ENCODE measurements at places on chromosomes 11 and 22.

DNA sequence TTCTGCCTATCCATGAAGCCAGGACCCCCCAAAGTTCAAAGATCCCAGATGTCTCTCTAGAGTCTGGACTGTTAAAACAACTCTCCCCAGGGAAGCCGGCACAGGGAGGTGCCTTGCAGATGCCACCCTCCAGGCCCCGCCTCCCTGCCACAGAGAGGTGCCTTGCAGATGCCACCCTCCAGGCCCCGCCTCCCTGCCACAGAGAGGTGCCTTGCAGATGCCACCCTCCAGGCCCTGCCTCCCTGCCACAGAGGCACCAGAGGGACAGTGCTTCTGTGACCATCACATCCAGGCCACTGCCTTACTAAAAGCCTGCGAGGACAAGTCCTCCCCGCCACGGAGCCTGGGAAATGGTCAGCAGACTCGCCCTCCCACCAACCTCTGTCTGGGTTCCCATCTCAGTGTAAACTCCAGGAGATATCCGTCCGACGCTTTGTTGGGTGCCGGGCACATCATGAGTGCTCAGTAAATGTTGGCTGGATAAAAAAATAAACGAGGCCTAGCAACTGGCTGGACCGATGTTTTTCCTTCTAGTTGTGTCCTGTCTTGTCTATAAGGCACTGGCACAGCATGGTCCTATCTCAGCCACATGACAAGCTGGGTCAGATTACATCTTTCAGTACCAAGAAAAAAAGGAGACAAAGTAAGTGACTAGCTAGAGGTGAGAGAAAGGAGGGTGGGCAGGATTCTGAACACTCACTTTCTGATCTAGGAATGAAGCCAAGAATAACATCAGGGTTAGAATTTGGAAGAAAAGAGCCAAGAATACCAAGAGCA, 91.2 kb upstream of the CSNK2A3 start:
- no peak for DNase-seq

DNA sequence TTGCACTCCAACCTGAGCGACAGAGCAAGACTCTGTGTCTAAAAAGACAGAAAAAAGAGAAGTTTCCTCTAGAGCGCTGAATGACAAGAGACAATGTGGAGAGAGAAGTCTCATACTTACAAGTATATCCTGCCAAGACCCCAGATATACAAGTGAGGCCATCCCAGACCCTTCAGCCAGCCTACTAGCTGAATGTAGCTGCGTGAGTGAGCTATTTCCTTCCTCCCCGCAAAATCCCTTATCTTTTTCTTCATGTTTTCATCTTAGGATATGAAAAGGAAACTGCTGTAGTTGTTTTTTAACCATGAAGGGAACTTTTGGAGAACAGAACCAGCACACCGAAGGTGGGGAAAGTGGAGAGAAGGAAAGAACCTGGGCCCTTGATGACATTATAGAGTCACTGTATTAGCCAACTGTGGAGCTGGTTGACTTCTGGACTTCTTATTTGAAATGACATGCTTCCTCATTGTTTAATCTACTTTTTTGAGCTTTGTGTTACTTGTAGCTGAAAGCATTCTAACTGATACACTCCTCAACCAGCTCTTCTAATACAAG, 4.4 kb upstream of the DDX17 start:
- no peak for DNase-seq

DNA sequence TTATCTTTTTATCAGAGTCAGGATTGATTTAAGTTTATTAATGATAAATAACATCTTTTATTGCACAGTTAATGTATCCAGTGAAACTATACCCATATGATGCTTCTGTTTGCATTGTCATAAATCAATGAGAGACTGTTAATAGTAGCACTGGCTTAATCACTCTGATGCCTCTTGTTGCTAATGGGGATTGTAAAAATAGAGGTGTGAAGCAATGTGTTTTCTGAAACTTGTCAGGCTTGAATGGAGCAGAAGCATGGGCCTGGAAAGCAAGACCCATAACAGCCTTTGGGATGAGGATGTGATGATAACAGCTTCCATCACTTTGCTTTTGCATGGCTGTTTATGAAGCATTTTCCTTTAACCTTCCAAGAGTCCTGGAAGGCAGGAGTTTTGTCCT, 319.7 kb downstream of the DDX10 start:
- no peak for DNase-seq

- DNase-seq: no peak
These were observed 163.1 kb downstream of the MAML2 start for GRCh38 chr11:96179905-96180304.

DNA sequence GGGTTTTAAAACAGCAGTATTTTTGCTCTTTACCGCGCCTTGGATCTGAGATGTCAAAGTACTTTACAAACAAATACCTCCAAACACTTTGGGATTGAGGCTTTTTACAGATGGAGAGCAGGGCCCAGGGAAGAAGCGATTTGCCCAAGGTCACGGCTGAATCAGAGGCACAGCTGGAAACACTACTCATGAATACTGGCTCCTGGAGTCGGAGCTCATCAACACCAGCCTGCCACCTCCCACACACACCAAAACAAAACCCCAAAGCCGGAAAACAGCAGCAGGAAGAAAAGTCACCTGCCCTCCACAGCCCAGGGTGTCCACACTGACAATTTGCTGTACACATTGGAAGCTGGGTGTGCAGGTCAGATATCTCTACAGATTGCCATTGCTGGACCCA, 339.4 kb downstream of the CADM1 start:
- no peak for DNase-seq

- DNase-seq: no peak
These were observed 19.2 kb downstream of the GLYATL1 start for GRCh38 chr11:58958500-58958899.

DNA sequence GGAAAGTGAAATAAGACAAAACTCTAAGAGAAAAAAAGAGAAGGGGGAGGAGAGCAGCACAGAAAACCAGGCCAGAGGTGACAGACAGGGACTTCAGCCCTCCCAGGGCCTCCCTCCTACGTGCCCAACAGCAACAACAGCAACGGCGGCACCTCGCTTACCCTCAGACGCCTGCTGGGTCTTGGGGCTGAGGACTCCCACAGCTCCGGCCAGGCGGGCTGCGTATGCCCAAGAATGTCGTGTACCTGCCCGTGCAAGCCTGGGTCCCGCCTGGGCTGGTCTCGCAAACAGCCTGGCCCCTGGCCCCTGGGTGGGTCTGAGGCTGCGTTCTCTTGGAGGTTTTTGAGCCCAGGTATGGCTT, 30.5 kb downstream of the ARAP1 start:
- DNase-seq: no peak

DNA sequence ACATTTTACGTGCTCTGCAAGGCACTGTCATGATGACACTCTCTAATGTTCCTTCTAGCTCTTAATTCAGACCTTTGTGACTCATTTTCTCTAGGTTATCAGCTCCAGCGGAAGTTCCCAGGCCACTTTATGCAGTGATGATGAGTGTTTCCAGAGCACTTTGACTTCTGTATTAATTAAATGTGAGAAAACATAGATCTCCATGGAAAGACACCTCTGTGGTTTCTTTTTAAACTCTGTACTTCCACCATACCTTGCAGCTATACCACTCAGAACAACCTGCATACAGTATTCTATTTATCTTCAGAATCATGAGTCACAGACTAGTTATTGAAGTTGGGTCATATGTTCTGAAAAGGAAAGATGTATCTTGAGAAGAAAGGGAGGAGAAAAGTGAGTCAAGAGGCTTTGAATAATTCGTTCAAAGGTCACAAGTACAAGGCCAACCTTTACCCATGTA, 175.6 kb upstream of the TENM4 start:
- DNase-seq: no peak

DNA sequence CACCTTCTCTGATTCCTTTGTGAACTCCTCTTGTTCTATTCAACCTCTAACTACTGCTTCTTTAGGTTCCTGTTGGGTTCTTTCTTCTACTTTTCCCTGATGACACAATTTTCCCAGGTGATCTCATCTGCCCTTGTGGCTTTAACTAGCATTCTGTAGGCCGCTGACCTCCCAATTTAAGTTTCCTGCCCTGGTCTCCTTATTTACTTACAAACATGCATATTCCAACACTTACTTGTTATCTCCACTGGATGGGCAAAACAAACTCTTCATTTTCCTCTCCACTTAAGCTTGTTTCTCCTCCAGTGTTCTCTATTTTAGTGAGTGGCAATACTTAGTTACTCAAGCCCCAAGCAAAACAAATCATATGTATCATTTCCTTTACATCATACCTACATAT, 734.5 kb downstream of the METTL15 start:
- no peak for DNase-seq

GRCh38 chr11:115409116-115409670, 95.0 kb downstream of the CADM1 start:
- no peak for DNase-seq

DNA sequence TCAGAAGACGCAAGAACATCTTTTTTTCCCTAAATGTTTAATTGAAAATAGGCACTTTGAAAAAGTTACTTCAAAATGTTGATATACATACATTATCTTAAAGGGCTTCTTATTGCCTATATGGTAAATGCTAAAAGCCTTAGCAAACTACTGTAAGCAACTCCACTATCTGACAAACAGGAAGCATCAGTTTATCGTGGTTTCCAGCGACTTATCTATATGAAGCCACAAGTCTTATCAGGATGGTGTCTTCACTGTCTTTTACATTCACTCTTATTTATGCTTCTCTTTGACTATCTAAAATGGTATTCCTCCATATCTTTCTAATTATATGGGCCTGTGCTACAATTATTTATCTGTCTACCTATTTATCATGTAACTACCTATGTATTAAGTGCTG, 2091.9 kb downstream of the LRRC4C start:
- DNase-seq: no peak

- DNase-seq: no peak
These were observed 40.0 kb downstream of the ZC3H12C start for GRCh38 chr11:110133160-110133559.
